ENCODE measurements at places on chromosomes 4 and X.

GRCh38 chr4:153553819-153554170 is 87.6 kb downstream of the TMEM131L start:
- DNase-seq, result no peak

GRCh38 chrX:22526339-22526738 is 253.6 kb downstream of the CBLL2 start:
- DNase-seq, result no peak

- no peak for DNase-seq
Measured at GRCh38 chrX:144946666-144947065, 300.6 kb upstream of the SPANXN1 start.

DNA sequence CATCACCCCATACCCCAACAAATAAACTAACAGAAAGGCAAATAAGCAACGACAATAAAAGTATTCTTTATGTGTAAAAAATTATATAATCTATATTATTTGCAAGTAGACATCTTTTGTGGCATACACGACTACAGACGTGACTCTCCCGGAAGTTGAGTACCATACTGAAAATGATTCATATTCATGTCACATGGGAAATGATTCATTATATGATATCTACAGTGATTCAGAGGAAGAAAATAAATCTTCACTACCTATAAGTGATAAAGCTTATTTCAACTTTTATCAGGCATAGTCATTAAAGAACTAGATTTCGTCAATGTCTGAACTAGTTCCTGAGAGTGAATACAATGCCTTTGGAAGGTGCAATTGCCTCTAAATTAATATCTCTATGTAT is 4.6 kb upstream of the ANTXR2 start:
- DNase-seq, result no peak

DNA sequence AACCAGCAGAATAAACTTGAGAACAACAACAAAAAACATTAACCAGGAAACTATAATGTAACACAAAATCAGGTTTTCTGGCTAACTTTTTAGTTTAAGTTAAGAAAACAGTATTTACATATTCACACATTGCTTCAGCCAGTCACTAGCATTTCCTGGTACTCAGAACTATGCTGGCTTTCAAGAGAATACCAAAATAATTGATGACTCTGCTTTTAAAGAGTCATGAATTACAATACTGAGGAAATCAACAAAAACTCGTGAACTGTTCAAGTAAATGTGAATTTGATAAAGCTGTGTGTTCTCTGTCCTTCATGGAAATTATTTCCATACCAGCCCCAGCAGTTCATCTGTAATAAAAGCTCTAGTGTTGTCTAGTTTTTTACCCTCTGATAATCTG is 27.4 kb downstream of the PRSS12 start:
- no peak for DNase-seq
